ENCODE measurements at places on chromosomes 2 and 18. TPM values are rescaled to one million over a fixed set of nuclear protein-coding genes. Genes with fewer than 3 reads are reported as not detected.

PLCD4 gene
- polyA plus RNA-seq: 0.64 TPM

PJVK gene
- 0.85 TPM for polyA plus RNA-seq

ALLC gene
- polyA plus RNA-seq: not detected

CPO gene
- not detected for polyA plus RNA-seq

SERPINB5 gene
- 1.6 TPM for polyA plus RNA-seq

FAP gene
- not detected for polyA plus RNA-seq

HOXD13 gene
- polyA plus RNA-seq: 2.4 TPM

ZSWIM2 gene
- polyA plus RNA-seq: not detected

NFATC1 gene
- polyA plus RNA-seq: 12.4 TPM

USP37 gene
- 1.8 TPM for polyA plus RNA-seq

OSR1 gene
- polyA plus RNA-seq: 0.69 TPM

EIPR1 gene
- polyA plus RNA-seq: 23.8 TPM

TSPYL6 gene
- not detected for polyA plus RNA-seq

CYS1 gene
- polyA plus RNA-seq: 0.83 TPM

GALR1 gene
- 0.16 TPM for polyA plus RNA-seq
